Urinary bladder (tissue), 4 donors: ENCODE measurements at places on chromosomes 6 and 20. TPM values are rescaled to one million over a fixed set of nuclear protein-coding genes. Genes with fewer than 3 reads are reported as not detected.

The WFDC5 gene
- total RNA-seq, result 0.26 TPM

DNA sequence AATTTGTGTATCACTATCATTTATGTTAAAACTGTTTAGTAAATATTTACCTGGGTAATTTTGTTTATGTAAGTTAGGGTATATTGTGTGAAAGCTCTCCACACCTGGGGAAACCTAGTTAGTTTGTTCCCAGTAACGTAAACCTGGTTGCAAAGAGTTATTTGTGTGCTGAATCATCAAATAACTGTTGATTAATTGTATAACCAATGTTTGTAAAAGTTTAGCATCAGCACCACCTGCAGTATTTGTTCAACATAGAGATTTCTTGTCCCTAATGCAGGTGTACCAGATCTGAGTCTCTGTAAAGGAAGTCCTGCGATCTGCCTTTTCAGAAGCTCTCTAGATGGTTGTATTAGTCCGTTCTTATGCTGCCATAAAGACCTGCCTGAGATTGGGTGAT is 440.4 kb downstream of the COL12A1 start:
- DNase-seq, result no peak

GRCh38 chr6:157144859-157145568 is 178.3 kb downstream of the TMEM242 start:
- no peak for DNase-seq

GRCh38 chr6:106858653-106859092 is 115.9 kb downstream of the CD24 start:
- DNase-seq, result no peak

DNA sequence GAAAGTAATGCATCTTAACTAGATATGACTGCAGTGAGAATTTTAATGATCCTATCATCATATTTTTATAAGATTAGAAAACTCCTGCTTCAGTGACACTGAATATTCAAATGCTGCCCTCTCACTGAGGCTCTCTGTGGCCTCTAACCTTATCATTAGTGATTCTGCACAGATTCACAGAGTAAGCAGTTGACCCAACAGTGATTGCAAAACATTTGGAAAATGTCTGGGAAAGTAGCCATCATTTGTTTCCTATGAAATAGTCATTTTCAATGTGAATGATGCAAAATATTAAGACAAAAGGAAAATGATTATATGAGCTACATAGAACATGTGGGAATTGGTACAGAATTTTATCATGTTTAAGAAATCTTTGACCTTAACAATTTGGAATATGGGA is 210.3 kb downstream of the TBX18 start:
- DNase-seq, result no peak

The MYBL2 gene
- 2.3 TPM for total RNA-seq
